ENCODE measurements at places on chromosomes 5 and 9.

GRCh38 chr9:130467316-130467715 is 22.6 kb downstream of the ASS1 start:
- DNase-seq = no peak

GRCh38 chr5:53321073-53321472 is 159.4 kb upstream of the FST start:
- no peak for DNase-seq

DNA sequence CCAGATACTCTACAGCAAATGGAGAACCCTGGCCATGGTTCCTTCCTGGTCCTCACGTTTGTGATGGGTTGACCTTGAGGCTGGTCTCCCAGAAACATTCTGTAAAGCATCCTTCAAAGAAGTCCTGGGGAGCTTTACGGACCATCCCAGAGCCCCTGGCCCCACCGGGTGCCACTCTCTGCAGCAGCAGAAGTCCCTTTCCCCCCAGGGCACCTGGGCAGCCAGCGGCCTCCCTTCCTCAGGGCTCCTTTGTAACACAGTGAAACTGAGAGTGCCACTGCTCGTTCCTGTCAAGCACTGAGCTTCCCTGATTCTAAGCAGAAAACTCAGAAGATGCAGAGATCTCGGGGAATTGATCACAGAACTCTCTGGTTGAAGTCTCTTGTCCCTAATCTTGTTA is 104.3 kb downstream of the ENTREP1 start:
- no peak for DNase-seq

- DNase-seq = no peak
Observed at GRCh38 chr5:179187681-179188575, 127.8 kb downstream of the ZNF354C start.

- no peak for DNase-seq
Observed at GRCh38 chr9:114908104-114908622, 22.2 kb downstream of the TNFSF8 start.

DNA sequence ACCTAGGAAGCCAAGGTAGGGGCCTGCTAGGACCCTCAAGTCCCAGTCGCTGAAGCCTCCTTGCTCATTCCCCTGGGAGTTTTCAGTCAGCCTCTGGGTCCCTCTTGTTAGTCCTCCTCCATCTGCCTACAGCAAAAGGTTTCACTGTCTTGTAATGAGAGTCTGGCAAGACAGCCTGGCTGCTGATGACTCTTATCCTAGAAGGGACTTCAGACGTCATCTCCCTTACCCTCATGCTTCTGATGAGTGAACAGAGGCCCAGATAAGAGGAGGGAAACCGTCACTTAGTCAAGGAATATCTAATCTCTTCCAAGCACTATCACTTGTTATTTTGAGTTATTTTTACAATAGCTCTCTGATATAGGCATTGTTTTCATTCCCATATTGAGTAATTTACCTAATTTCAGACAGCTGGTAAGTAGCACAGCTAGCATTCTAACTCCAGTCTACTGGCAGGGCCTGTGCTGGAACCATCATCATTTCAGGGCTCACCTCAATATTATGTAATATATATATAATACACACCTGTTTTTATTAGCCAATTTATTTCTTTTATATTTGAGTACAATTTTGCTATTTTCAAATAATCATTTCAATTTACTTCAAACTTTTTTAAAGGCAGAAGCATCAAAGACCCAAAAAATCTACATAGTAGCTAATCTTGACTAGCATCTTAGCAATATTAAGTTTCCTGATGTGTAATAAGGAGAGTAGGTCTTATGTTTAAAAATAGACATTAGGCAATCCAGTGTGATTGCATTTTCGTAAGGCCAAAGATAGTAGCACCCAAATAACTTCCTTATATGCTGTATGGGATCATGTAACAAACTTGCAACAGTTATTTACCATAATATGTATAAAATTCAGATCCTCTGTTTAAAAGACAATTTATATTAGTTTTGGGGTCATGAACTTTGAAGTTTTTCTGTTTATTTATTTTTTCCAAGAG is 7.9 kb downstream of the CMYA5 start:
- no peak for DNase-seq
